CD8-positive, alpha-beta T cell (primary cell): ENCODE measurements at places on chromosomes 1 and 21.

- no peak for DNase-seq
These were observed 76.5 kb upstream of the WDR26 start for GRCh38 chr1:224510880-224511645.

- no peak for DNase-seq
These were observed 1157.3 kb downstream of the PLA2G4A start for GRCh38 chr1:187985897-187986654.

DNA sequence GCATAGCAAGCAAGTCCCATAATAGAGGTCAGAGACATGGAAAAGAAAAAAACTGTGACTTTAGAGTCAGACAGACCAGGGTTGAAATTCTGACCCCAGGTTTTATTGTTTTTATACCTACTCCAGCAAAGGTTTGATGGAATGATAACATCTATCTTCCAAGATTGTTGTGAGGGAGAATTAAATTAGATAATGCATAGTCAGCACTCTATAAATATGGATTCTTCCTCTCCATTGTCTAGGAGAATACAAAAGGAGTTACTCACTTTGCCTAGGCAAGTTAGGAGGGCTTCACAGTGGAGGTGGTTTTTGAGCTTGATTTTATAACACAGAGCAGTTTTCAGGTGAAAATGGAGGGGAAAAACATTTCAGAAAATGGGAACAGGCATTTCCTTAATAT is 46.9 kb downstream of the KIRREL1 start:
- no peak for DNase-seq

- DNase-seq: no peak
These were observed 57.8 kb downstream of the EPB41 start for GRCh38 chr1:28971980-28972771.

DNA sequence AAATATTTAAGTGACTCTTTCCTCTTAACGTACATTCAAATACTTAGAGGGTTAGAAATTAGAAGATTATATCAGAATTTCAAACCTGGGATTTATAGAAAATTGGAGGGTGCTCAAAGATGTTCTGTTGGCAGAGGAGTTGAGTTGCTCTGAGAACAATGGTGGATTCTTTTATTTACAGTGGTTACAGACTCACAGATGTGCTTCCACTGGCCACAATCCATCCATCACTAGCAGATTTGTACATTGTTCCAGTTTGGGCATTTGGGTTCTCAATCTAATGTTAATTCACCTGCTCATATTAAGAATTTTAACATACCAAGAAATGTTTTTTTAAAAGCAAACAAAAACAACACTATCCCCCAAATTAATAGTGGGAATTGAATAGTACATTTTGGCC is 23.5 kb downstream of the DNAJC6 start:
- DNase-seq: no peak

GRCh38 chr1:10473145-10473765 is 926 bp upstream of the DFFA start:
- no peak for DNase-seq

DNA sequence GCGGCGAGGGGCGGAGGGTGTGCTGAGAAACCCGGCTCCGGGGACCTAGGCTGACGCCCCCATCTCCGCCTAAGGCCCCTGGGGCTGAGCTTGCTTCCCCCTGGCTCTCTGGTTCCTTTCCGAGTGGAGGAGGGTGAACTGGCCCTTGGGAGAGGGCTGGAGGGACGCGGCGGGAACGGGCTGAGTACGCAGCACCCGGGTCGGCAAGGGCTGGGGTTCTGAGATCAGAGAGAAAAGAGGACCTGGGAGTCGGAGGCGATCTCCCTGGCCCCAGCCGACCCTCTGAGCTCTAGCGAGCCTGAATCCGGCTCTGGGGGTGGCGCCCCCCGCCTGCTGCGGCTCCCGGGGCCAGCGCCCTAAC is 270.8 kb downstream of the FOXD2 start:
- no peak for DNase-seq

- DNase-seq: peak; percentile 21
These were observed 82.1 kb upstream of the ARHGEF16 start for GRCh38 chr1:3372317-3372716.

- no peak for DNase-seq
These were observed 11.8 kb downstream of the C1orf174 start for GRCh38 chr1:3888301-3888700.
